ENCODE measurements at places on chromosomes 12 and 14.

DNA sequence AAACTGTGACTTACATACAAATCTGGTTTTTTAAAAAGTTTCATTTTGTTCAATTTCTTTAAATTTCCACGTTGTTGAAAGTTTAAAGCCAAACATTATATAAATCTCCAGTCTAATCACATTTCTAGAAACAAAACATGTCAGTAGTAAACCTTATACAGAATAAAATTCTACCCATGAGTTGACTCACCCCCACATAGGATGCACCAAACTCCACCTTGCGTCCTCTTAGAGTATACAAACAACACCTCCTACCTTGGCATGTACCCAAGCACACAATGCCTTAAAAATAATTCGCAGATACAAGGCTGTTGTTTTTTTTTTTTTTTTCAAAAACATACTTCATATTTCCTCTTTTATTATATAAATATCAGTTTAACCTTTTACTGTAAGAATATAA is 3.3 kb downstream of the FBXL14 start:
- DNase-seq = no peak

GRCh38 chr12:124797321-124797720 is 66.3 kb downstream of the SCARB1 start:
- DNase-seq = no peak

DNA sequence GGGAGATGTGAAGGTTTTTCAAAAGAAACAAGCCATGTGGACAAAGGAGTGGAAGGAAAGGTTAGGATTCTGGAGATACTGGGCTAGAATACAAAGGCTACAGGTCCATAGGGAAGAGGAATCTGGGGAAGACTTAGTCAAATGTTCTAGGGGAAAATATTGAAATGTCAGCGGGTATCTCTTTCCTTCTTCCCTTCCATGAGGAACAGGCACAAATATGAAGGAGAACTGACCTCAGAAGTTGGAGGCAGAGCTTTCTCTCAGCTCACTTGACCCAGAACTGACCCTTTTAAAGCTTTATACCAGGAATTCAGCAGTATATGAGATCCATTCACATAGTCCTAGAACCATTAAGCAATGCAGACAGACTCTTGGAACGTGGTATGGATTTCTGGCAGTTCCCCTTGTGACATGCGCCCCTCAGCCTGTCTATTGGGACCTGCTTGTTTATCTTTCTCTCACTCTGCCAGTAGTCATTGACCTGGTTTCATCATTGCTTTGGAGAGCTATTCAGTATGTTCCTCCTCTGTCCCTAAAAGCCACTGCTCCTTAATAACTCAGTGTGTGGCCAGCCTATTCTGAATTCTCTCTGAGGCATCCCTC is 43.0 kb upstream of the GSG1 start:
- DNase-seq = no peak

DNA sequence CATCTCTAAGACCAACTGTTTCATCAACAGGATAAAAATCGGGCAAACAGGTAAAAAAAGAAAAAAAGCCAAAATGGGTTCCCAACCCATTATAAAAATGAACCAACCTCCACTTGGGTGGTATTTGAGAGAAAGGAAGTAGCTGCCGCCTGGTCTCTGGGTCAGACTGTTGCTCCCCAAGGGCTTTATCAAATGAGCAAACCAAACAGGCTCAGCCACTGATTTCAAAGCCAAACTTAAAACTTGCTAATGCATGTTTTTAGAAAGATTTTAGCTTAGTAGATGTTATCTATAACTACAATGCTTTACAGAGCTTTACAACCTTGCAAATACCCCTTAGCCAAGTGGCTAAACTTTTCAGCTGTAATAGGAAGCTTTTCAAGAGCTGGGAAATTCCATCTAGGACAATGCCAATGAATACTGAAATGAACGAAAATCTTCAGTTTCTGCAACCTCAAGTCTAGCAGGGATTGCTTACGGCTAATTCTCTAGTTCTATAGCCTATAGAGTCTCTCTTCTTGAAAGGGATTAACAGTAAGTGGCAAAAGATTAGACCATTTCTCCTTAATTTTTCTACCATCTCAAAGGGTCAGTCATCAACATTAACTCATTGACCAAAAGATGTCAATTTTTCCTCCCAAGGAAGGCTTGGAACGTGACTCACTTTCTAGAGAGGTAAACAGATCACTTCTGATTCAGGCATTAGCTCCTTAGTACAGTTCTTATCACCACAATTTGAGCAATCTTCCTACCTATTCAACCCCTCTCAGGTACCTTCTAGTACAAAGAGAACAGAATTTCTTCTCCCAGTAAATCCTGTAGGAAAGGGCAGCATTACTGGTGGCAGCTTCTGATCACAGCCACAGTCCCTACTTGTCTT is 4.2 kb downstream of the PPM1H start:
- no peak for DNase-seq

- DNase-seq = no peak
Measured at GRCh38 chr14:23056956-23057756, at the start of gene CDH24. Gene CDH24 (minus strand): TSS chr14:23057520. CDS start chr14:23055733, 1,787 bp downstream.

DNA sequence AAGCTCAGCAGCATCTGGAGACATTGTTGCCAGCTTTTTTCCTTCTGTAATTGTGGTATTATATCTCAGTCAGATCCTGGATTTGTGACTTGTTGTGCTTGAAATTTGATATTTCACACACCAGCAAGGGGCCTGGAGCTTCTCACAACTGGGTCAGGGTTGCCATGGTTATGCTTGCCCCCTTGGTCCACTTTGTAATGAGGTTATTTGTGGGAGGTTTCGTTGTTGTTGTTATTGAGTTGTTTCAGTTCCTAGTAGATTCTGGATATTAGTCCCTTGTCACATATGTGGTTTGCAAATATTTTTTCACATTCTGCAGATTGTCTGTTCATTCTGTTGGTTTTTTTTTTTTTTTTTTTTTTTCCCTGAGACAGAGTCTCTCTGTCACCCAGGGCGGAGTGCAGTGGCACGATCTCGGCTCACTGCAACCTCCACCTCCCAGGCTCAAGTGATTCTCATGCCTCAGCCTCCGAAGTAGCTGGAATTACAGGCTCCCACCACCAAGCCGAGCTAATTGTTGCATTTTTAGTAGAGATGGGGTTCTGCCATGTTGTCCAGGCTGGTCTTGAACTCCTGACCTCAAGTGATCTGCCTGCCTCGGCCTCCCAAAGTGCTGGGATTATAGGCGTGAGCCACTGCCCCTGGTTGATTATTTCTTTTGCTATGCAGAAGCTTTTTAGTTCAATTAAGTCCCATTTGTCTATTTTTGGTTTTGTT is 80.6 kb upstream of the ETV6 start:
- no peak for DNase-seq

Measured in nucleus accumbens (tissue), 56 donors.